Activated naive CD8-positive, alpha-beta T cell treated with anti-CD3 and anti-CD28 coated beads for 36 hours (primary cell): ENCODE measurements at places on chromosomes 11 and 22.

- no peaks in the 10 kb centered on the region for H3K27me3 ChIP-seq
- peaks cover 14% of the 10 kb centered on the region for H3K4me1 ChIP-seq
- no peak for DNase-seq
- H3K36me3 ChIP-seq: peaks cover 28% of the 10 kb centered on the region
- H3K27ac ChIP-seq: no peak overlapping the region
- no peak overlapping the region for H3K4me3 ChIP-seq
These were observed 7.9 kb downstream of the TOMM22 start for GRCh38 chr22:38689651-38690050.

DNA sequence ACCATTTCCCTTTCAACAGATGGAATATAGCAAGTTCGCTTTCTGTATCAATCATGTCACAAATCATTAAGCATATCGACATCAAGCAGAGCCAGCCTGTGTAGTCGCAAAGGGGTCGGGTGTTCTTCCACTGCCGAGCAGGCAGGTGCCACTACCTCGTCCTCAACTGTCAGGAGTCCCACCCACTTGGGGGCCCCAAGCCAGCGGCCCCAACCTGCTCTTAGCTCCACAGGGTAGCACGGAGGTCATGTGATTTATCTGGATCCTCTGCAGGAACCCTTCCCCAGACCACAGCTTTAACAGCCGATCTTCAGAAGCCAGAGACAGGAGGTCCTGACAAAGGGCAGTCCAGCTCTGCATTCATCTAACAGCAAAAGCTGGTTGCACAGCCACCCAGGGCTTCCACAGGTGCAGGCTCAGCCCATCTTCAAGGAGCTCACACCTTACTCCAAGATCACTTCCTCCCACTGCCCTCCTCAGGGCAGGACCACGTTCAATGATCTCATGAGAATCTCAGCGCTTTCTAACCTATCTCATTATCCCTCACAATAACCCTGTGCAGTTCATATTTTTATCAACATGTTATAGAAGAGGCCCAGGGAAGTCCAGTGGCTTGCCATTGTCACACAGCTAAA, 110.2 kb downstream of the TRIM29 start:
- H3K27ac ChIP-seq: no peak overlapping the region
- no peaks in the 10 kb centered on the region for H3K36me3 ChIP-seq
- peaks cover 11% of the 10 kb centered on the region for H3K27me3 ChIP-seq
- no peak overlapping the region for H3K4me3 ChIP-seq

GRCh38 chr11:108592591-108593213, 866 bp downstream of the EXPH5 start:
- DNase-seq: peak; percentile 62
- H3K27ac ChIP-seq: peak overlapping the region; percentile 90
- H3K4me3 ChIP-seq: peak overlapping the region; percentile 91
- H3K27me3 ChIP-seq: peaks cover 7% of the 10 kb centered on the region

- peaks cover 9% of the 10 kb centered on the region for H3K4me1 ChIP-seq
- peaks cover 2% of the 10 kb centered on the region for H3K36me3 ChIP-seq
- H3K27me3 ChIP-seq: peaks cover 3% of the 10 kb centered on the region
These were observed 57.5 kb upstream of the EED start for GRCh38 chr11:86187027-86187426.

DNA sequence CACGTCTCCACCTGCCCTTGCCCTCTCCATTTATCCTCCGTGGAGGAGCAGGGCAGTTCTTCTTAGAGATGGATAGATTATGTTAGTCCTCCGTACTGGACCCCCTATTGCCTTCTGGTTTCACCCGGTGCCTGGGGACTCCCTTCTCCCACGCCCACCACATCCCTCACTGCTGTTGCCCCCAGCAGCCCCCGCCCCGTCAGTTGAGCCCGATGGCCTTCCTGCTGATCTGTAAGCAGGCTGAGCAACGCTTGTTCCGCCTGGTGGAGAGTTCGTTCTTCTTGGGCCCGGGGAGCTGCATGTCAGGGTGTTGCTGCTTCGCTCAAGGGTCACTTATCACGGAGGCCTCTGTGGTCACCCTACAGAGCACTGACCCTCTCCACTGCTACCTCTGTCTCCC, 34.2 kb downstream of the B3GAT1 start:
- DNase-seq: no peak
- H3K36me3 ChIP-seq: no peaks in the 10 kb centered on the region
- H3K4me1 ChIP-seq: no peaks in the 10 kb centered on the region
- no peak overlapping the region for H3K4me3 ChIP-seq

- H3K4me1 ChIP-seq: no peaks in the 10 kb centered on the region
- H3K27me3 ChIP-seq: peaks cover 9% of the 10 kb centered on the region
- no peaks in the 10 kb centered on the region for H3K36me3 ChIP-seq
- no peak overlapping the region for H3K4me3 ChIP-seq
- DNase-seq: no peak
- H3K27ac ChIP-seq: no peak overlapping the region
These were observed 277.6 kb upstream of the ZC3H12C start for GRCh38 chr11:109815500-109816150.

DNA sequence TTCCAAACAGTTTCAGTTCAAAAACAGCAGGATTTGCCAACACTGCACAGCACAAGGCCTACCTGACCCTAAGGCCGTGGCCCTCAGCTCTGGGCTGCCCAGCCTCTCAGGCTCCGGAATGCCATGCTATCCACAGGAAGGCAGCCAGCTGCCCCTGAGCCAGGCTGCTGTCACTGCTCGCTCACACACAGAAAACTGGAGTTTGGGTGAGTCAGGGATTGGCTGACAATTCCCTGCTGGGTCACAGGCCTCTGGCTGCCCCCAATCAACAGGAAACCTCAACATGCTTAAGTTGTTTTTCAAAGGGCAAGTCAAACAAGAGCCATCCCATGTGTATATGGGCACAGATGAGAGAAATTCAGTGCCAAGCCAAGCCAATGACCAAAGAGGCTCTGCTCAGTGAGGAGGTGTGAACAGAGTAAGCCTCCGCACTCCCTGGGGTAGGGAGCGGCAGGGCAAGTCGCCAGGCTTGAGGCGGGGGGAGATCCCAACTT, 50.2 kb downstream of the RPL27A start:
- peaks cover 4% of the 10 kb centered on the region for H3K27me3 ChIP-seq
- H3K36me3 ChIP-seq: no peaks in the 10 kb centered on the region
- H3K4me1 ChIP-seq: no peaks in the 10 kb centered on the region
- H3K27ac ChIP-seq: no peak overlapping the region
- DNase-seq: no peak

- H3K36me3 ChIP-seq: no peaks in the 10 kb centered on the region
- no peak for DNase-seq
- no peaks in the 10 kb centered on the region for H3K4me1 ChIP-seq
- H3K4me3 ChIP-seq: no peak overlapping the region
These were observed 93.6 kb downstream of the CTTN start for GRCh38 chr11:70491696-70492472.

DNA sequence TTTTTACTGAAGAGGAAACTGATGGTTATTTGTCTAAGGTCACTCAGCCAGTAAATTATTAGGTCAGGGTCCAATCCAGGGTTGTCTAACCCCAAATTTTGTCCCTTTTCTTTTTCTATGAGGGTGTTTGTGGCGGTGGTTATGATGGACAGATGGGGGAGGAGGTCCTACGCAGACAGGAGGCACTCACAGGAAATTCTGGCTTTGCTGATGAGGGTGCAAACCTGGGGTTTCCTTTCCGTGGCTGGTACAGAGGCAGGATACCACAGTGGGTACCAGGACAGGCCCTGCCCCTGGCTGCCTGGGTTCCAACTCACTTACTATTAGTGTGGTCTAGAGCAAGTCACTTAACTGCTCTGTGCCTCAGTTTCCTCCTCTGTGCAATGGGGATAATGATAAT, 91.0 kb downstream of the RRM1 start:
- peaks cover 20% of the 10 kb centered on the region for H3K27me3 ChIP-seq
- no peak overlapping the region for H3K4me3 ChIP-seq
- no peak overlapping the region for H3K27ac ChIP-seq

GRCh38 chr22:37163575-37164504, 14.1 kb upstream of the IL2RB start:
- peaks cover 74% of the 10 kb centered on the region for H3K4me1 ChIP-seq
- peak overlapping the region; percentile 85 for H3K27ac ChIP-seq
- peaks cover 5% of the 10 kb centered on the region for H3K36me3 ChIP-seq
- peak; percentile 80 for DNase-seq
- peak overlapping the region; percentile 50 for H3K4me3 ChIP-seq

- no peaks in the 10 kb centered on the region for H3K27me3 ChIP-seq
- no peak for DNase-seq
- no peaks in the 10 kb centered on the region for H3K36me3 ChIP-seq
These were observed 86.4 kb downstream of the KIRREL3 start for GRCh38 chr11:126914166-126914565.

GRCh38 chr22:19344420-19344819, 52.9 kb upstream of the CLTCL1 start:
- no peak for DNase-seq
- no peaks in the 10 kb centered on the region for H3K4me1 ChIP-seq
- H3K36me3 ChIP-seq: peaks cover 72% of the 10 kb centered on the region

GRCh38 chr11:64360448-64360921, 1.5 kb downstream of the RPS6KA4 start:
- H3K36me3 ChIP-seq: peaks cover 16% of the 10 kb centered on the region
- H3K4me1 ChIP-seq: peaks cover 33% of the 10 kb centered on the region
- peak overlapping the region; percentile 88 for H3K4me3 ChIP-seq
- no peaks in the 10 kb centered on the region for H3K27me3 ChIP-seq
- H3K27ac ChIP-seq: no peak overlapping the region

- H3K27ac ChIP-seq: peak overlapping the region; percentile 70
- no peak overlapping the region for H3K4me3 ChIP-seq
- H3K4me1 ChIP-seq: peaks cover 38% of the 10 kb centered on the region
- DNase-seq: no peak
These were observed 31.8 kb downstream of the TXN2 start for GRCh38 chr22:36449596-36450175.

- H3K4me3 ChIP-seq: no peak overlapping the region
- no peaks in the 10 kb centered on the region for H3K27me3 ChIP-seq
- H3K4me1 ChIP-seq: no peaks in the 10 kb centered on the region
These were observed 25.3 kb downstream of the RPUSD4 start for GRCh38 chr11:126186025-126186698.

DNA sequence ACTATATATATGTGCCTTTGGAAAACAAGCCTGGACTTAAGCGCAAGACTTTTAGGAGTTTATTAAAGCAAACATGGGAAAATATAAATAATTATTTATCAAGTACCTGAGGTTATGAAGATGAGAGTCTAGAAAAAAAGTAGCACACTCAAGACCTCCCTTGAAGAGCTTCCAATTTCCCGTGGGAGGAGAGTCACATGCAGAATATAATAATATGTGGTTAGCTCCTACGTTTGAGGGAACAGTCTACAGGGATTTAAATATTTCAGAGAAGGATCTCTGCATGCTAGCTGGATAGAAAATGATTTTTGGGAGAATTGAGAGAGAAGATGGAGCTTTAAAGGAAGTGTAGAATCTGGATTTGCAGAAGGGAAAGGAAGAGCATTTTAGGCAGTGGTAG, 183.8 kb downstream of the SWAP70 start:
- no peaks in the 10 kb centered on the region for H3K27me3 ChIP-seq
- peaks cover 10% of the 10 kb centered on the region for H3K4me1 ChIP-seq
- peaks cover 30% of the 10 kb centered on the region for H3K36me3 ChIP-seq
- no peak for DNase-seq

- H3K27ac ChIP-seq: no peak overlapping the region
- no peaks in the 10 kb centered on the region for H3K36me3 ChIP-seq
- H3K27me3 ChIP-seq: peaks cover 3% of the 10 kb centered on the region
These were observed 12.5 kb upstream of the CHST1 start for GRCh38 chr11:45677770-45678512.
